ENCODE measurements at places on chromosomes 3 and 15. TPM values are rescaled to one million over a fixed set of nuclear protein-coding genes. Genes with fewer than 3 reads are reported as not detected.
A peak's percentile ranks its signal among the peaks of the same experiment; 100 is the strongest.

GRCh38 chr3:39809181-39809994, at the start of gene MYRIP:
MYRIP (plus strand) TSS chr3:39809609; CDS start chr3:39900817, 91,208 bp downstream.
- no peak for DNase-seq

DNA sequence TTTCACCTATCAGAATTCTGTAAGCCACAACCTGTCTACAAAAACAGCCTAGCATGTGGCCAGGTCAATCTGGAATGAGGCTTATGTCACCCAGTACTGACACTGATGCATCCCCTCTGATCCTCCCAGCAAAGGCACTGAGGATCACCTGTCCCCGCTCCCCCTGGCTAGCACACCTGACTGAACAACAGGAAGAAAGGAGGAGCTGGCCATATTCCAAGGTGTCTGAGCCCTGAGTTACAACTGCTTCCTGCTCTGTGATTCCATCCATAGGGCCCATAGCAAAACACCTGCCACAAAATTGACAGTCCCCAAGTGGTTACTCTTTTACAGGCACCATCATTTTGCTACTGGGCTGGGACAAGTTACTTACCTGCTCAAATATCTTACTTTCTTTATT, 555.5 kb upstream of the CFAP20DC start:
- DNase-seq: no peak

The P4HTM gene
- 25.3 TPM for total RNA-seq

DNA sequence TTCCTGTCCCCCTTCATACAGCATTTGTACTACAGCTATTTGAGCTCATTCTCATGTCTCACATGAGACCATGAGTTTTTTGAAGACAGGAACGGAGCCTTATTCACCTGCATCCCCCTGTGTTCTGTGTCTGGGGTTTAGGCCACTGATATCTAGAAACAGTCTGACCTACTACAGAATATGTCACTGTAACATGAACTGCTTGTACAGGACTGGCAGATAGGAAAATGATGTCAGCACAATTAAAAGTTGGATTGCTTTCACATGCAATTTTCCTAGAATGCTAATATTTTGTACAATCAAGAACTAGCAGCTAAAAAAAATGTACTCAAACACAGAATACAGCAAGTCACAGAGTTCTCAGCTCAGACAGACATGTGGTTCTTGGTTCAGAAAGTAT, 90.8 kb upstream of the FGF12 start:
- no peak for DNase-seq

The ACTC1 gene
- total RNA-seq: 4.7 TPM

DNA sequence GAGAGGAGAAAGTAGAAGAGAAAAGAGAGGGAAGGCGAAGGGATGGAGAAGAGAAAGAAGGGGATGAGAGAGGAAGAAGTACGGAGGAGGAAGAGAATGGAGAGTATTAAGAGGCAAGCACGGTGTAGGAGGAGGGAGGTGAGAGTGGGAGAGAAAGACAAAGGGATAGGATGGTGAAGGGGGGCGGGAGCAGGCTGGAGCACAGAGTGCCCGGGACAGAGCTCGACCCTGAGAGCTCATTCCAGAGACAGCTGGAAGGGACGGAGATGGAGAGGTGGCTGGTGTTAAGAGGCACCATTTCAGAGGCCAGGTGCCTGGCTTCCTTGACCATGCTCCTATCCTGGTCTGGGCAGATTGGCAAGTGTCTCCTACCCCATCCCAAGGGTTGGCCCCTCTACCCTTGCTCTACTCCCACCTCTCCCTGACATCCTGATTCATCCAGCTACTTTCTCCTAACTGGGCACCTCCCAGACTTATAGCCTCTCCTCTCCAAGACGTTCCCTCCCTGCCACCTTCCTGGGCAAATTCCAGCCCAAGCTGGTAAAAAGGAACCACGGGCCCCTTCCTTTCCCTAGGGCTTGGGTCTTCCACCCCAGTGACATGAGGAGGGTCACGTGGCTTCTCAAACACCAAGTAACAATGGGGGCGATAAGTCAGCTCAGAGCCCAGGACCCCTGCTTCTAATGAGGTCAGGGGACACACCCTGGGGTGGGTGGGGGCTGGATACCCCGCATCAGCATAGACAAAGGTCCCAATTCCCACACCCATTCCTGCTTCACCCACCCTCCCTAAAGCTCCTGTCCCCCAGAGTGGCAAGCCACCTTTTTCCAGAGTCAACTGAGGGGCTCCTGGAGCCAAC, 1.1 kb downstream of the CLCN2 start:
- no peak for DNase-seq

The KLHL6 gene
- 1.7 TPM for total RNA-seq

The ZNF654 gene
- 11.8 TPM for total RNA-seq

The CEMIP gene
- total RNA-seq: not detected

- no peak for DNase-seq
Observed at GRCh38 chr3:78870484-78870883, 897.3 kb downstream of the ROBO1 start.

GRCh38 chr3:41565003-41565402, 365.7 kb downstream of the CTNNB1 start:
- no peak for DNase-seq

GRCh38 chr15:57527382-57528091, 64.2 kb upstream of the MYZAP start:
- no peak for DNase-seq

The SLC7A14 gene
- 0.57 TPM for total RNA-seq

DNA sequence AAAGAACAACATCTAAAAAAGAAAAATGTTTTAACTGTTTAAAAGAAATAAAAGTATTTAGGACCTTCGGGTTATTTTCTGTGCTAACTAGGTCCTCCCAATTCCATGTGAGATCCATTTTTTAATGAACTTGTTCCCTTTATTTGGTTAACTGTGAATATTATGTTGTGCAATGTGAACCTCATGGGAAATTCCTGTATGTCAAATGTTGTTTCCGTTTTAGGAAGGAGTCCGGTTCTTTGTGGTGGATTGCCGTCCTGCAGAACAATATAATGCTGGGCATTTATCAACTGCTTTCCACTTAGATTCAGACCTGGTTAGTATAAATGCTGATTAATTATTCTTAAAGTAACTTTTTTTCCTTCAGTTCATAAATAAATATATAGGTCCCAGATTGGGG, 35.5 kb upstream of the NIT2 start:
- DNase-seq: no peak

DNA sequence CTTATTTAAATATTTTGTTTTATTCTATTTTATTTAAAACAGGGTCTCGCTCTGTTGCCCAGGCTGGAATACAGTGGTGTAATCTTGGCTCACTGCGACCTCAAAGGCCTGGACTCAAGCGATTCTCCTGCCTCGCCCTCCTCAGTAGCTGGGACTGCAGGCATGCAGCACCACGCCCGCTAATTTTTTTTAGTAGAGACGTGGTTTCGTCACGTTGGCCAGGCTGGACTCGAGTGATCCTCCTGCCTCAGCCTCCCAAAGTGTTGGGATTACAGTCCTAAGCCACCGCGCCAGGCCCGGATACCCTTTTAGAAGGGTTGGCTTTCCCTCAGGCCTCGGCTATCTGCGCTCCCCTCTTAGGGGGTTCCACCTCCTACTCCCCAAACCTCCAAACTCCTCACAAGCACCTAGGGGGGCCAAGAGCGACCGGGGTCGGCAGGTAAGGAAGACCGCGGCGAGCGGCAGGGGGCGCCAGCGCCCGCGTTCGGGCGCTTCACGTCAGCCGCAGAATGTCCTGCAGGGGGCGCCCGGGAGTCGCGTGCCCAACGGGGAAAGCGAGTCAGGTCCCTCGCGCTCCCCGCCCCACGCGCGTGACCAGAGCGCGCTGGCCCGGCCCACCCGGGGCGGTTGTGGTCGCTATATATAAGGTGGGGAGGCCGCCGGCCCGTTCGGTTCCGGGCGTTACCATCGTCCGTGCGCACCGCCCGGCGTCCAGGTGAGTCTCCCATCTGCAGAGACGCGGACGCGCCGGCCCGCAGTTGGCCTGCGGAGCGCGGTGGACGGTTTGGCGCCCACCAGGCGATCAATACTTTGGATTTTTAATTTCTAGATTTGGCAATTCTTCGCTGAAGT, 51.8 kb upstream of the GATM start:
- peak; percentile 92 for DNase-seq

The DNASE1L3 gene
- total RNA-seq: 2.9 TPM

DNA sequence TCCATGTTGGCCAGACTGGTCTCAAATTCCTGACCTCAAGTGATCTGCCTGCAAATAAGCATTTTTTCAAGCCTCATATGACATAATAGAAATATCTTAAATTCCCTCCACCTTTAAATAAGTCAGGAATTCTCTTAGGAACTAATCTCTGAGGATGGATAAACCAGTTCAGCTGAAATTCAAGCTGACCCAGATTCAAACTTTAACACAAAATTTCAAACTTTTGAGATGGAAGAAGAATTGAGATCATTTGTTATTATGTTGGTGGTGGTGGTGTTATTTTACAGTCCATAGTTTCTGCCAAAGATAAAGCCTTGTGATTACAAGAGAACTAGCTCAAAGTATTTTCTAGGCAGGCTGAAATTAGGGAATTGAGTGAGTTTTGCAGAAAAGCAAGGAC, 85.5 kb downstream of the SSR3 start:
- no peak for DNase-seq

GRCh38 chr15:99015698-99016568, 8.3 kb upstream of the PGPEP1L start:
- no peak for DNase-seq

DNA sequence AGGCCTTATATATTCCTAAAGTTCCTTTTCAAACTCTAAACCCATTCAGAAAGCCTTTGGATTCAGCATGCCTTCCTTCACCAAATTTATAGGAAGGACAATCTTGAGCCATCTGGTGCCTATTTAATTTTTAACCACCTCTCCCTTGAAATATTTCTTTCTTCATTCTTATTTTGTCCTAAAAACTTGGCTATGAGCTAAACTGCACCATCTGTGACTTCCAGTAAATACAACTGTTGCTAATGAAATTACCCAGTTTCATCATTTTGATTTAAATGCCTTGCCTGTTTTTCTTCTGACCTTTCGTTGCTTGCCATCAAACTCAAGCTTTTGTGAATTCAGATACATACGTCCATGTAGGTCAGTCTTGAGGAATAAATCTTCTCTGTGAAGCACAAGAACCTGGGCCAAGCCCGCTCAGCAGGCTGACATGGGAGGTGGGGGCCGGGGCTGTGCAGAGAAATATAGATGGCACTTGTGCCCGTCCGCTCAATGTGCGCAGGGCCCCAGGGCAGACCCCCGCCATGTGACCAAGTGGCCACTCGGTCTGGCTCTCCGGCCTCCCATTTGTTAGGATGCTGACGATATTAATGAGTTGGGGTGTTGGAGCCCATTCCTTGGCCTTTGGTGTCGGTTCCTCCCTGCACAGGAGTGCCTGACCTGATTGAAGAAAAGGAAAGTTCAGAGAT, 335.9 kb downstream of the VPS13C start:
- peak; percentile 80 for DNase-seq

- DNase-seq: no peak
Observed at GRCh38 chr3:31054032-31054431, 159.6 kb upstream of the GADL1 start.

GRCh38 chr3:59655418-59656015, 605.7 kb upstream of the CFAP20DC start:
- peak; percentile 74 for DNase-seq

The PAQR9 gene
- total RNA-seq: not detected

- DNase-seq: no peak
Observed at GRCh38 chr15:75606711-75607699, 18.5 kb downstream of the SNUPN start.

DNA sequence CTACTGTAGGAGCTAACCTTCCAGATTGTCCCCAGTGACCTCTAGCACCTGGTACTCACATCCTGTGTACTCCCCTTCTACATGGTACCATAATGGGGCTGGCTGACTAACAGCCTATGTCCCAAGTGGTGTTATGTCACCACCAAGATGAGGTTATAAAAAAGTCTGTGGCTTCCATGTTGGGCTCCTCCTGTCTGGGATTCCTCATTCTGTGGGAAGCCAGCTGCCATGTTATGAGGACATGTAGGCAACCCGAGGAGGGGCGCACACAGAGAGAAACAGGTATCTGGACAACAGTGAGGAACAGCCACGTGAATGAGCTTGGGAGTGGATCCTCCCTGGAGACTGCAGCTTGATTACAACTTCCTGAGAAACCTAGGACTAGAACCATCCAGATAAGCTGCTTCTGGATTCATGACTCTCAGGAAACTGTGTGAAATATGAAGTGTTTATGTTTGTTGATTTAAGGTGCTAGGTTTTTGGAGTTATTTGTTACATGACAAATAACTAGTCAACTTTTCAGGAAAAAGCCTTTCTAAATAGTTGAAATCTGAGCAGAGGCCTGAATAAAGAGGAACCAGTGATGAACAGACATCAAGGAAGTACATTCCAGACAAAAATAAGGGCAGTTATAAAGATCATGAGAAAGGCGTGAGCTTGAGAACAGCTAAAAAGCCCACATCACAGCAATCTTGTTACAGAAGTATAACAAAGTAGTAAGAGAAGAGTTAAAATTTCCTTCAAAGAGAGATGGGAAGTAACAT, 21.7 kb downstream of the GOLIM4 start:
- DNase-seq: no peak

GRCh38 chr15:42133356-42133755, 23.1 kb downstream of the PLA2G4F start:
- peak; percentile 68 for DNase-seq

DNA sequence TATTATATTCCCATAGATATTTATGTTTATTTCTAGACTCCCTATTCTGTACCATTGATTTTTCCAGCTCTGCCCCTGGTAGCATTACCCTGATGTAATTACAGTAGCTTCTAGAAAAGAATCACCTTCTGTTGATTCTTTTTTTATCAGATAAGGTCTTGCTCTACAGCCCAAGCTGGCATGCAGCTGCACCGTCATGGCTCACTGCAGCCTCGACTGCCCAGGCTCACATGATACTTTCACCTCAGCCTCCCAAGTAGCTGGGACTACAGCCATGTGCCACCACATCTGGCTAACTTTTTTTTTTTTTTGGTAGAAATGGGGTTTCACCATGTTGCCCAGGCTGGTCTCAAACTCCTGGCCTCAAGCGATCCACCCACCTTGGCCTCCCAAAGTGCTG, 41.8 kb downstream of the SLC24A1 start:
- DNase-seq: no peak

DNA sequence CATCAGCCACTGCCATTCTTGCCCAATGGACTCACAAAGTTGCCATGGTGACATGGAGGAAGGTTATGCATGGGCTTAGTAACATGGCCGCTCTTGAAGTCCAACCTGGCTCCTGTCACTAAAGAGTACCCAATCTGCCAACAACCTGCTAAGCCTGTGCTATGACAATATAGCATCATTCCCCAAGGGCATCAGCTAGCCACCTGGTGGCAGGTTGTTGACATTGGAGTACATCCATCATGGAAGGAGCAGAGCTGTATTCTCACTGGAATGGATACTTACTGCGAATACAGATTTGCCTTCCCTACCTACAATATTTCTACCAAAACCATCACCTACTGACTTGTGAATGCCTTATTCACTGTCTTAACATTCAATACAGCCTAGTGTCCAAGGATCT, 138.9 kb upstream of the RORA start:
- DNase-seq: no peak

Measured in esophagus muscularis mucosa (tissue), 4 donors.